Stimulated activated CD4-positive, alpha-beta T cell treated with anti-CD3 and anti-CD28 coated beads, Interleukin-12 subunit alpha, Interleukin-12 subunit beta, amount 100 ng/mL, for 24 hours (primary cell): ENCODE measurements at places on chromosomes 6 and 20.
A peak's percentile ranks its signal among the peaks of the same experiment; 100 is the strongest.

DNA sequence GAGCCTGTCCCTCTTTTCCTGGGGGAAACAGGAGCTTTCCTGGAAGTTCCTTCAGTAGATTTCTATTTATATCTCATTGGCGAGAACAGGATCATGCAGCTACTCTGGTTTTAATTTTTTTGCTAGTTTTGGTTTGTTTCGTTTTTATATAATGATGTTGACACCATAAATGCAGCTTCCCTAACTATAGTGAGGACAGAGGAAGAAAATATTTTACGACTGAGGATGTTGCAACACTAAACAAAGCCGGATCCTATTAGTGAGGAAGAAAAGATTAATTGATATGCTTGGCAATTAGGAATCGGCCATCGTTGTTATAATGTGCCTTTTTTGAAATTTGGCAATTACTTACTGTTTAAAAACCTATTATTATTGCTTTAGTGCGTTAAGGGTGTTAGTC is 16.6 kb downstream of the KDM1B start:
- DNase-seq: no peak

- no peak for DNase-seq
Observed at GRCh38 chr20:5808901-5809300, 58.7 kb downstream of the SHLD1 start.

DNA sequence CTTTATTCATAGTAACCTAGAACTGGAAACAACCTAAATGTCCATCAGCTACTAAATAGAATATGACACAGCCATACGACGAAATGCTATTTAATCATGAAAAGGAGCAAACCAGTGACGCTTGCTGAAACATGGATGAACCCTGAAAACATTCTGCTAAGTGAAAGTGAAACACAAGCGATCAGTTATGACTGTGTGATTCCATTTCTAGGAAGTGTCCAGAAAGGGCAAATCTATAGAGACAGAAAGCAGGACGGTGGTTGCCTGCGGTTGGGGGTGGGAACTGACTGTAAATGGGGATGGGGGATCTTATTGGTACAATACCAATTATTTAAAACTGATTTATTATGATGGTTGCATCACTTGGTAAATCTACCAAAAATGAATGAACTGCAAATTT is 126.8 kb downstream of the IPCEF1 start:
- DNase-seq: no peak

- DNase-seq: no peak
Observed at GRCh38 chr20:50693001-50693400, 1.7 kb upstream of the RIPOR3 start.

- DNase-seq: peak; percentile 74
Observed at GRCh38 chr6:158026054-158026900, 44.6 kb downstream of the SYNJ2 start.

DNA sequence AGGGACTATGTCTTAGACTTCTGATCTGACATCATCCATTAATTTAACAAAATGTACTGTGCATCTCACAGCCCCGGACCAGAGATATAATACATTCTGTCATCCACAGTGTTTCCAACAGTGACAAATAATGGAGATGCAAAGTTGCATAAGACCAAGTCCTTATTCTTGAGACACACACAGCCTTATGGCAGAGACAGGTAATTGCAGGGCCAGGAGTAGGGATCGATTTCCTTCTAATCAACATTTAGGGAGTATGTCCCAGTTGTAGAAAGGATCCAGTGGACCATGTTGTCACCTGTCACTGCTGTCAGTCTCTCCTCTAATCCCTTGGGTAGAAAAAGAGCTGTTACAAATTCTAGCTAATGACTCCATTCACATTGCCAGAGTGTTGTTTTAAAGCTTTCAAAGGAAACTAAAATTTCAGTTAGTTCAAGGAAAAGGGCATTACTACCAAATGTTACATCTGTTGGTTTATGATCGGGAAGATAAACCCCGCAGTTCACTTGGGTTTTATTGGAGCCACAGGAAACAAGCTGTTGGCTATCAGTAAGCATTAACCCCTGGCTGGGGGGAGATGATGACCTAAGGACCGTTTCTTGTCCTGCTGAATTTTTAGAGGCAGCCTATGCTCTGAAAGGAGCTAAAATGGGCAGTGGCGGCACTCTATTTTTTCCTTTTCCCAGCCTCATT is 111.4 kb upstream of the ATXN1 start:
- DNase-seq: no peak

- DNase-seq: no peak
Observed at GRCh38 chr6:44956396-44956795, 371.7 kb upstream of the RUNX2 start.

DNA sequence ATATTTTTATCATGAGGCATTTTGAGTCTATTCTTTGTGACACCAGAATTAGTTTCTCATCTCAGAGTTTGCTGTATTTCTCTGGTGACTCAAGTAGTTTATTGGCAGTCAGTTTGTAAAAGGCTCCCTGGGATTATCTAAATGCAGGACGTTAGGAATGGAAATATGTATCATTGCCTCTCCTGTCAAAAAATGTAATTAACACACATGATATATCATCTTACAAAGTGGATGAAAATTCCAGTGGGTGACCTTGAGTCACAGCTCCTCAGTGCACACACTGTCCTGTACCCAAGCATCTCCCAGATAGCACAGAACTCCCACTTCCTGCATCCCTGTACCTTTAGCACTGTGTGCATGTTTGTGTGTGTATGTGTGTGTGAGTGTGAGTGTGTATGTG is 258.6 kb downstream of the LAMA2 start:
- no peak for DNase-seq

DNA sequence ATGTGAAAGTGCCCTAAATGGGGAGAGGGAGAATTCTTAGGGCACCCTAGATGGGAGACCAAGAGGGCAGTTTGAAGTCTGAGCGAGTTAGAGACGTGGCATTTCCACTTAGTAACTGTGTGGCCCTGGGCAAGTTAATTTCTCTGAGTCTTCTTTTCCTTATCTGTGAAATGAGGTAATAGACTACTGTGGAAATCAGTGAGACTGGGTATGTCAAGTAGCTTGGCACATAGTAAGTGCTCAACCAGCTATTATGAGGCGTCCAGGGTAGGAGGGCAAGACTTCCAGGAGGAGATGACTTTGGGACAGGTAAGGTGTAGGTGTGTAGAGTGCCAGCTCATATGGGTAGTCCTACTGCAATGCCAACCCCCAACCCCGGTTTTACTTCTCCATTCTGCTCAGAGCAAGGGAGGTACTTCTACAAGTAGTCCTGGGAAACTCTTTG is 770 bp downstream of the KIF3B start:
- DNase-seq: no peak

DNA sequence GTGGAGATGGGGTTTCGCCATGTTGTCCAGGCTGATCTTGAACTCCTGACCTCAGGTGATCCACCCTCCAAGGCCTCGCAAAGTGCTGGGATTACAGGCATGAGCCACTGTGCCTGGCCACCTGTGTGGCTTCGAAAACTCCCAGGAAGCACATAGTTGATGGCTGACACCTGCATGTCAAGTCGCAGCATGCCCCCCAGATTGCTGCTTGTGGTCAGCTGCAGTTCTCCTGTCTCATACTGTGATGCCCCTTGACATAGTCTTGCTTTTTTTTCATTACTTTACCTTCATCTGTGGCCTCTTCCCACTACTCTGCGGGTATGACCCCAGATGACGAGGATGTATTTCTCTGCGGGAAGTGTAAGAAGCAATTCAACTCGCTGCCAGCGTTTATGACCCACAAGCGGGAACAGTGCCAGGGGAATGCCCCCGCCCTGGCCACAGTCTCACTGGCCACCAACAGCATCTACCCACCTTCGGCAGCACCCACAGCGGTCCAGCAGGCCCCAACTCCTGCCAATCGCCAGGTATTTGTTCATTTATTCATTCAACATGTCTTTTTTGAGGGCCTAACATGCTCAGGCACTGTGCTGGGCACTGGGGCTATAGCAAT is 13.1 kb downstream of the ZNF341 start:
- no peak for DNase-seq
